ENCODE measurements at places on chromosomes 12 and 14.

DNA sequence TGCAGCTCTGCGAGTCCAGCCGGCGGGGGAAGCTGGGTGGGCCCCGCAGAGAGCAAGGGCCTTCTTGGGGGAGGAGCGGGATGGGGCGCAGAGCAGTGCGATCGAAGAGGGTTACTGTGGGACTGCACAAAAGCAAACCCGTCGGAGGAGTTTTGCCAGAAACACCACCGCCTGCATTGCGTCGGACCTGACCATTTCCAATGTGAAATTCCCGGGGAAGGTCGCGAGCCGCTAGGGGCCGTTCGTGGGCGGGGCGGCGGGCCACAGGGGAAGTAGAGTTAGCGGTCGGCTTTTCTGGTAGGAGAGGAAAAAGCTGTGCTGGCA, 333 bp upstream of the KCNA1 start:
- no peak for DNase-seq

GRCh38 chr14:33280646-33281045, 342.0 kb downstream of the NPAS3 start:
- DNase-seq: no peak

DNA sequence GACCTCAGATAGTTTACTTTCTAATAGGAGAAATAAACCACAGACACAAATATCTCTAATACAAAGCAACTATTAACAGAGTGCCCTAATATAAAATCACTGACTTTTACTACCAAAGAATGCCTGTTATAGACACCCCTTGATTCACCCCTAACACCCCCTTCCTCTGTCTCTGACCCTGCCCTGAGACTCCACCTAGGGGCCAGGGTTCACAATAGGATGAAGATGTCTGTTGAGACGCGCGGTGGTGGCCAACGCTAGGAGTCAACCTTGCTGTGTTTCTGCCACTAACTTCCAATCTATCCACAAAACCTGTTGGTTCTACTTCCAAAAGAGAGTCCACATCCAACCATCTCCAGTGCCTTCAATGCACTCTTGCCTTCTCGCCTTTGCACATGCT, 10.9 kb upstream of the TC2N start:
- DNase-seq: no peak

DNA sequence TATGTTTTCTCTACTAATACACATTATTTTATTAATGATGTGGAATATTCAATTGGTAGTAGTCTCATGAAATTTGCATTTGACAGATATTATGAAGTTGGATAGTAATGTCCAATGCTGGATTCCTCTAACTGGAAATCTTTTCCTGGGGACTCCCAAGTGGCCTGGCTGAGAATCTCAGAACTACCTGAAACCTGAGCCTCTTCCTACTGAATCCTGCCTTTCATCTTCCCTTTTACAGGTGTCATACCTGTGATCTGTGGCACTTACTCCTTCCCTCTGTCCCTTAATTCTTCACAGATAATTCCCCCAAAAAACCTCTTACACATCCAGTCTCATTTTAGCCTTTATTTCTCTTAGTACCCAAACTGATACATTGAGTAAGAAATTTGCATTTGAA, 89.7 kb upstream of the MYF6 start:
- no peak for DNase-seq

DNA sequence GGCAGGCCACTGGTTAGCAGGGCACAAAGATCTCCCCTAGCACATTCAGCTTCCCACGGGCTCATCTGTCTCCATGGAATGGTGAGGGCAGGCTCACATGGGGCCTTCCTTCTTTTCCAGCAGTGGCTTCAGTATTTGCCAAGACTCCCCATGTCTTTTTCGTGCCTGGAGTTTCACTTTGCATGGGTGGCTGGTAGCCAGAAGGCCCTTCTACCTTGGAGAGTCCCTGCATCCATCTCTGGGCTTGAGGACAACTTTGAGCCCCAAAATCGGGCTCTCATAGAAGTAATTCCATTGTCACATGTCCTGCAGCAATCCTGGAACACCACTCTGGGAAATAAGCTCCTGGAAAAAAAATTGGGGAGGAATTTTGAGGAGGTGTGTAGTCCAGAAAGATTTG, 42.1 kb downstream of the NFKBIA start:
- no peak for DNase-seq

DNA sequence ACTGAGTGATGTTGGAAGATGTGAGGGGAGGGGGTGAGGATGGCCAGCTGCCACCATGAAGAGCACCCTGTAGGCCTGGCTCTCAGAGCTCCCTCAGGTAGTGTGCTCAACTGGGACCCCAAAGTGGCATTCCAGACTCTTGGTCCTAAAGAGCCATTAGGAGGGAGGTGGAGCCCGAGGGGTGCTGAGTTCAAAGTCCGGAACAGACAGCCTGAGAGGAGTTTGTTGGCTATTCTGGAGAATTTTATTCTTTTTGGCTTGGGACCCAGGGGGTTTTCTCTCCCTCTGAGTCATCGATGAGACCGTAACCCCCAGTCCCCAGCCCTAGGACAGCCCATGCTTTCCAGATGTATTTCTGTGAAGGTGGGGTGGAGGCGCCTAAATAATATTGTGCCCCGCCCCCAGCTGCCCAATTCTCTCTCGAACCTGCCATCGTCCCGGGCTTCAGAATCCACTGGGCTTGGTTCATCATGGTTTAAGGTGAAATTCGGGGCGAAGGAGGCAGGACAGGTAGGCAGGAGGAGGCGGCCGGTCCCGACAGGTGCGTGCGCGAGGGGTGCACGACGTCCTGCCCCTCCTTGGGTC, 690 bp upstream of the RBP5 start:
- DNase-seq: no peak

DNA sequence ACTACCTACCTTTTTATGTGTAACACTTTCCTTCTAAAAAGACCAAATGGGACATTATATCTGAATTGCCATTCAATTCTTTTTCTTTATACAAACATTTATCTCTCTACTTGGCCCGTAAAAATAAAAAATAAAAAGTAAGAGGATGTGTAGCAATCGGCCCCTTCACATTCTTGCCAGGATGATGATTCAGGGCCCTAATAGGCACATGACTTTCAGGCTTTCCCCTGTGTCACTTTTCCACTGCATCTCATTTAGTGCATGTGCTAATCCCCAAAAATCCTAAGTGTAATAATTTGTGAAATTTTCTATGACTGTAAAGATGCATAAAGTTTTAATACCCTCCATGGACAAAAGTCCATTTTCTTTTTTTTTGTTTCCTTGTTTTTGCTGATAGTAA, 23.0 kb upstream of the ATP2B1 start:
- no peak for DNase-seq

DNA sequence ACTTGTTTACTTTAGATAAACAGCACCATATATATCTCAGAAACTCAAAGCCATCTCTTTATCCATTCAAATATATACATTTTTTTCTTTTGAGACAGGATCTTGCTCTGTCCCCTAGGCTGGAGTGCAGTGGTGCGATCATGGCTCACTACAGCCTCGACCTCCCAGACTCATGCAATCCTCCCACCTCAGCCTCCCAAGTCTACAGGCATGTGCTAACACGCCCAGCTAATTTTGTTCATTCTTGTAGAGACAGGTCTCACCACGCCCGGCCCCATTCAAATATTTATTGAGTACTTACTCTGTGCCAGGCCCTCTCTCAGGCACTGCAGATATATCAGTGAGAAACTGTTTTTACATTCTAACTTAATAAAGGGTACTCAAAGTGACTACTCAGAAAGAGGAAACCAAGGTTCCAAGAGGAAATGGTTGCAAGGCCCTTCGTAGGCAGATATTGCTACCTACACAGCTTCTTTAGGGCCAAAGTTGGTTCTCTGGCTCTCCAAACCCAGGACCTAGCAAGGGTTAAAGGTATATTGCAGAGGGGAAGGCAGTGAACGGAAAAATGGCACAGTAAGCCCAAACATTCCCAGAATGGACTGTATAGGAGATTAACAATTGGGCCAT, 2.9 kb downstream of the ATXN3 start:
- DNase-seq: no peak

DNA sequence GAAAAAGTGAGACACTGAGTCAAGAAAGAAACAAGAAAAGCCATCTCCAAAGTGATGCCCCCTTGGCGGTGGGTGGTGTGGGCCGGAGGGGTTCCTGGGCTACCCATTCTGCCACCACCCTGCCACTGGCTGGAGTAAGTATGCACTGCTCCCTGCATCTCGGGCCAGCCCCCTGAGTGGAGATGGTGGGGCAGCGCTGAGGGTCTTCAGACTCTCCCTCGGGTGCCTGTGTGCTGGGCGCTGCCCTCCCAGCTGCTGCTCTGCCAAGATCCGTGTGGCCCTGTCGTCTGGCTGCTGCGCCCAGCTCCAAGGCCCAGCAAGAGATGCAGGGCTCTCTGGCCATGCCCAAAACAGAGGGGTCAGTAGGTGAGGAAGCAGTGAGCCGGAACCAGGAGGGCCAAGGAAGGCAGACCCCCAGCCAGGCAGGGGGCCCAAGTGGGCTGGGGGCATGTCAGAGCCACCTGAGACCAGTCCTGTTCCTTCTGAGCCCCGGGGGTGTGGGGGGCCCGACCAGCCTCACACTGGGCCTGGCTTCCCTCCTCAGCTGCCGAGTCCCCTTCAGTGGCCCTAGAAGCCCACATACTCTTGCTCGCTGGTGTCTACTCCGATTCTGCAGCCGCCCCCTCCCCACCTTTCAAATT, 5.2 kb downstream of the GPR132 start:
- DNase-seq: no peak

- DNase-seq: no peak
Measured at GRCh38 chr12:20627001-20627588, 68.0 kb upstream of the SLCO1C1 start.

DNA sequence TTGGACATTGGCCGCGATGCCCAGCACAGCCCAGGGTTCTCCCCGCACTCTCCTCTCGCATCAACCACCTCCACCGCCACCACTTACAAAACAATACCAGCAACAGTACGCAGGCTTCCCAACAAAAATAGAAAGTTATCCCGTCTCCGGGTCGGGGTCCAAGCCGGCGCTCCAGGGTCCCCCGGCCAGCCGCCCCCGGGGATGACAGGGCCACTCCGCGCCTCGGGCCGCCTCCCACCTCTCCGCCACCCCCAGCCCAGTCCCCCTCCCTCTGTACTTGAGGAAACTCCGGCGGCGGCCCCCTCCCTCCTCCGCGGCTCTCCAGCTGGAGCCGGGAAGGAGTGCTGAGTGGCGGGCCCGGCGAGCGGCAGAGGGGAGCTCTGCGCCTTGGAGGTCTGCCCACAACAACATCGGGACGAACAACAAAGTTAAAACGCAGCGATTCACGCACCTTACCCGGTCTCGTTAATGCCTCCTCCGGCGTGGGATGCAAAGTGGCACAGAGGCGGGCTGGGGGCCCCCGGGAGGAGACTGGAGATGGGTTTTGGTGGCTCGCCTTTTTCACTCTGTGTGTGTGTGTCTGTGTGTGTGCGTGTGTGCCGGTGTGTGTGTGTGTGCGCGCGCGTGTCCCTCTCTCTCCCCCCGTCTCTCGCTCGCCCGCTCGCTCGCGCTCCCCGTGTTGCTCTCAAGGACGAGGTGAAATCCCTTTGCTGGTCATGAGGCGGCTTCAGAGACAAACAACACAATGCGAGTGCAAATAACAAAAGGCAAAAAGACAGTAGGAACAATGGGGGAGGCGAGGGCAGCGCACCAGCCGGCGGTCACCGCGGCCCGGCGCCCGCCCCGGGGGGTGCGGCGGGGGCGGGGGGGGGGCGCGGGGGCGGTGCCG, 386.8 kb downstream of the BCAT1 start:
- DNase-seq: peak; percentile 4

DNA sequence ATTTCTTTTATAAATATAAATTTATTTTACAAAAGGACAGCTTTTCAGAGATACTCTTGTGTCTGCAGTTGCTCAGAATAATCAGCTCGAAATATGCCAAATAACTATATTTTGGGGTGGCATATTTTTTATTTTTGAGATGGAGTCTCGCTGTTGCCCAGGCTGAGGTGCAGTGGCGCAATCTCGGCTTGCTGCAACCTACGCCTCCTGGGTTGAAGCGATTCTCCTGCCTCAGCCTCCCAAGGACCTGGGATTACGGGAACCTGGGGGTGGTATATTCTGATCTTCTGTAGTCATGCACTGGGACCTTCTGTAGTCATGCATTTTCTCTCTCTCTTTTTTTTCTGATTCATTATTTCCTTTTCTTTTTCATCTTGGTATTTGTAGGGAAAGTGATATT, 135.0 kb upstream of the AMIGO2 start:
- DNase-seq: no peak

- DNase-seq: no peak
Measured at GRCh38 chr12:18222699-18223098, 38.6 kb upstream of the PIK3C2G start.

- DNase-seq: no peak
Measured at GRCh38 chr12:19683178-19683927, 244.1 kb downstream of the AEBP2 start.

- peak; percentile 54 for DNase-seq
Measured at GRCh38 chr12:39990122-39991101, 115.5 kb downstream of the SLC2A13 start.

GRCh38 chr12:11540615-11541310, 108.7 kb upstream of the ETV6 start:
- no peak for DNase-seq

DNA sequence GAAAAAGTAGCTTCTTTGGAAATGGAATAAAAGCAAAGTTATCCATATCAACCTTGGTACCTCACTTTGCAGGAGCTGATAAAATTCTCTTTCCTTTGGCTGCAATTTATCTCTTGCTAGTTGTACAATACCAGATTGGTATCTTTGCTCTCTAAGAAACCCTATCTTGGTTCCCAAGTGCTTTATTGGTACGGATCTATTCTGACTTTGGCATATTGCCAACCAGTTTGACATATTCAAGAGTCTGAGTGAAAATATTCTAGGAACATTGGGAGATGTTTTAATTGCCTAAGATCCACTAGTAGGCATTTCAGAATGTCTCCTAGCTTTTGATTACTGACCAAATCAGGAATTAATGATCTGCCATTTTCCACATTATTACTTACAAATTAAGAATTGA, 167.2 kb upstream of the ATP2B1 start:
- DNase-seq: no peak

GRCh38 chr12:130975116-130975515, 21.4 kb downstream of the ADGRD1 start:
- no peak for DNase-seq

DNA sequence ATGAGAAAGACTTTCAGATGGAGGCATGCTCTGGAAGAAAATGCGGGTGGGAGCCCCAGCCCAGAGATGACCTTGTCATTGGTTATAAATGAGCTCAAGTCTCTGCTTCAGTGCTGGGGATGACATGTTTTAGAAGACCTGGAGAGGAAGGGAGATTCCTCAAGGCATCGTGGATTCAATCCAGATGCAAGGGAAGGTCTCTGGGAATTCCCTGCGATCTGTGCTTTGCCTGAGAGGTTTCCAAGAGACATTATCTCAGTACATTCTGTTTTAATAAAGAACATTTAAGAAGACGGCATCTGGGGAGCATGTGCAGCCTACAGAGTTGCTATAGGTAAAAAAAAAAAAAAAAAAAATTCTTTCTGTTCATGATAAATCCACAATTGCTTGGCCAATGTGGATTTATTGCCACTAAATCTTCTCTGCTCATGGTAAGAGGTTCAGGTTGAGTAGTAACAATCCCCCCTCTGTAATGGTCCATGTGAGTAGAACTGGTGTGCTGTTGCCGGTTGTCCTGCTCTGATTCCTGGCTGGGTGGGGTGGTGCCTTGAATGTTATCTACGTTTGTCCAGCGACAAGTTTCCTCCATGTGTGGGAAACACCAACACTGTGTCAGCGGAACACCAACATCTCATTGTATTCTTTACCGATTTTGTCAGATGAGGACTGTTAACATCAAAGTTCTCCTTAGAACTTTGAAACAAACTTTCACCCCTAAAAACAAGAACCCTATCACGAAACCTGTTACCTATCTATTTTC, 230.0 kb downstream of the MSRB3 start:
- DNase-seq: no peak

Data from CD4-positive, alpha-beta T cell treated with Interleukin-12 subunit alpha and Interleukin-12 subunit beta, for 1 hour (primary cell).